ENCODE measurements at places on chromosomes 2 and 18. TPM values are rescaled to one million over a fixed set of nuclear protein-coding genes. Genes with fewer than 3 reads are reported as not detected.
A peak's percentile ranks its signal among the peaks of the same experiment; 100 is the strongest.

GRCh38 chr18:8406186-8406867 is 202.9 kb upstream of the RAB12 start:
- DNase-seq: no peak

- no peak for DNase-seq
Measured at GRCh38 chr2:17853799-17854198, 24.7 kb upstream of the KCNS3 start.

GRCh38 chr2:47321411-47322031 is 81.4 kb upstream of the MSH2 start:
- no peak for DNase-seq

DNA sequence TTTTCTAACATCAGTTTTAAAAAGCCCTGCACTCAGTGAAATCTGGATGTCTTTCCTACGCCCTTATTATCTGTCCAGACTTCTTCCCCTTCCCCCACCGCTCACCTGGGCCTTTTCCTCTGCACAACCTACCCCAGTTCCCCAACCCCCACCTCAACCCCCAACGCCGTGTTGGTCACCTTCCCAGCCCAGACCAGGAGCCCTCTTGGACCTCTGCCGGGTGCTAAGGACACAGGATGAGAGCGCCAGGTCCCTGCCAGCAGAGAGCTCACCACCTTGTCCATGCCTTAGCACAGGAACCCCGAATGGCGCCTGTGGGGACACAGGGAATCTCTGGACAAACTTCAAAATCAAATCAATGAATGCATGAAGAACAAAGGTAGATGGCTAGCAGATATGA is 966 bp upstream of the RBM43 start:
- no peak for DNase-seq

Gene MC5R
- total RNA-seq: not detected

DNA sequence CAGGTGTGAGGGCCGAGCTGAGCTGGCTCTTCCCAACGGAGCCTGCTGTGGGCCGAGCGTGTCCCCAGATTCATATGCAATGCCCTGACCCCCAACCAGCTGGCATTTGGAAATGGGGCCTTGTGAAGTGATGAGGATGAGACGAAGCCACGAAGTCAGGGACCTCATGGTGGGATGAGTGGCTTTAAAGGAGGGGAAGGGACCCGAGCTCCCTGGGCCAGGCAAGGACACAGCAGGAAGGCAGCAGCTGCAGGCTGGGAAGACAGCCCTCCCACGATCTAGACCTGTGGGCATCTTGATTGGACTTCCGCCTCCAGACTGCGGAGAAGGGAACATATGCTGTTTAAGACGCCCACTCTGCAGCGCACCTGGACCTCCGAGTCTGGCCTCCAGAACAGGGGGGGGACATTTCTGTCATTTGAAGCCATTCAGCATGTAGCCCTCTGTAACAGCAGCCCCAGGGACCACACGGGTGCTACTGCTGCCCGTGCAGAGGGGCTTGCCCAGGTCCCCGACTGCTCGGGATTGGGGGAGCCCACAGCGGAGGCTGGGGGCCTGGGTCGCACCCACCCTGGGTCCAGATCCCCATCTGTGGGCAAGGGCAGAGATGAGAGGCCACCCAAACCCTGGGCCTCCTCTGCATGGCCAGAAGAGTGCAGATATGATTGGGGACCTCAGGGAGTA is 27.2 kb downstream of the KIF1A start:
- DNase-seq: peak; percentile 11

DNA sequence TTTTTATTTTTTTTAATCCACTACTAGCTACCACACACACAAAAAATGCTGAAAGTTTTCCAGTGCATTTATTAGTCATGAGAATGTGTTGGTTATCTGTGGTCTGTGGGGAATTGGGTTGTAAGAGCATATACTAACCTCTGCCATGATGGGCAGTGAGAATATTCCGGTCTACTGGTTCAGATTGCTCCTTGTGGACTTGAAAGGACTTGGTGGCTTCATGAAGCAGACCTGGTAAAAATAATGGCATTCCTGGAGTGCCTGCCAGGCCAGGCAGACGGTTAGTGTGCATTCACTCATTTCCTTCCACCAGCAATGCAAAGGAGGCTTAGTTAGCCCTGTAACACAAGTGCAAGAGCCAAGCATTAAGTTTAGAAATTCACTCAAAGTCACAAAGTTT is 150.8 kb downstream of the THSD7B start:
- DNase-seq: no peak

Gene NFATC1
- total RNA-seq: 19.8 TPM

DNA sequence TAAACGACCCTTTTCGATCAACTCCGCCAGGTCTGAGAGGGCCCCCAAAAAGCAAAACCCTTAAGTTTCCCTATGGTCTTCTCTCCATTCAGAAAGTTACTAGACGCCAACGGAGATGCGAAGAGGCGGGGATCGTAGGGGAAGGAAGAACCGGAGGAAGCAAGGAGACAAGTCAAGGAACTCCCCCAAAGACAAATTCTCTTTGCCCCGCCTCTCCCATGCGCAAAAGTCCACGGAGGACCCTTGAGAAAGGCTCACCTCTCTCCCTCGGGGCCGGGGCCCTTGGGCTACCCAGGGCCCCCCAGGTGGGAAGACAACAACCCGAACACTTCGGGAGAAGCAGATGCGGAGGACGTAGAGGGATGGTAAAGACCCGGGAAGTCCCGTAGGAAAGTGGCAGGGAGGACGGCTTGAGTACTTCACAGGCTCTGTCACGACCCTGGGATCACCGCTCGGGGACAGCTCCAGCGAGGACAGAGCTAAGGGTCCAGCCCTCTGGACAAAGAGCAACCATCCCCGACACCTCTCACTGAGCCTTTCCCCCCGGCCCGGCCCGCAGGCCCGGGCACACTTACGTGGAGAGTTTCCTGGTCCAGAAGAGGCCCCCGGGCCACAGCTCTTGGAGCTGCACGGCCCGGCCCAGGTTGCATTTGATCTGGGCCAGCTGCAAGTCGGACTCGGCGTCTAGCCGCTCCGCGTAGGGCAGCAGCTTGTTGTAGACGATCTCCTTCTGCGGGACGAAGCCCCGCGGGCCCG is 647 bp downstream of the PSME4 start:
- peak; percentile 63 for DNase-seq

- no peak for DNase-seq
Measured at GRCh38 chr2:44940049-44940494, 1.4 kb upstream of the SIX3 start.

GRCh38 chr2:55175254-55176093 is 56.6 kb downstream of the CLHC1 start:
- no peak for DNase-seq

Gene UGT1A5
- not detected for total RNA-seq

Measured in Right ventricle myocardium superior (tissue), 1 donor.